Femur (tissue), 1 donor: ENCODE measurements at places on chromosomes 1 and 21.

DNA sequence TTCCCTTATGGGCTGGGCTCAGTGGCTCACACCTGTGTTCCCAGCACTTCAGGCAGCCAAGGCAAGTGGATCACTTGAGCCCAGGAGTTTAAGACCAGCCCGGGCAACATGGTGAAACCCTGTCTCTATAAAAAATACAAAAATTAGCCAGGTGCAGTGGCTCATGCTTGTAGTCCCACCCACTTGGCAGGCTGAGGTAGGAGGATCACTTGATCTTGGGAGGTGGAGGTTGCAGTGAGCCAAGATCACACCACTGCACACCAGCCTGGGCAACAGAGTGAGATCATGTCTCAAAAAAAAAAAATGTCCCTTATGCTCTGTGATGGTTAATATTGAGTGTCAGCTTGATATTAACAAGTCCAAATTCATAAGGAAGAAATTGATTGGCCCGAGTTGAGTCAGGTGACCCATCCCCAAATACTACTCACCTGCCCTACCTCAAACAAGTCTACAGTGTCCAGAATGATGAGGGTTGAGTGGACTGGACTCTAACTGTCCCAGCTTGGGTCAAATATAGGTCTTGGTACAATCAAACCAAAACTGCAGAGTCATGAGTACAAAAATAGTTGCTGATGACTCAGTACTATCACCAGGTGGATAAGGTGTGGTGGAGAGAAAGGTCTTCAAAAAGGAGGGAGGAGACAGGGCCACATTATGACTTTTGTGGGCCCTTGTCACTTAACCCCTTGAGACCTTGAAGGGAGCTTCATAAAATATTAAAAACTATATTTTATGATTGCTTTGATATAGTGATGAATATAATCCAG is 161.0 kb downstream of the ZNF326 start:
- DNase-seq = no peak

GRCh38 chr1:67801903-67802302 is 31.4 kb downstream of the GNG12 start:
- no peak for DNase-seq

- no peak for DNase-seq
Measured at GRCh38 chr1:157469752-157470675, 82.3 kb downstream of the FCRL5 start.

GRCh38 chr1:26162220-26162709 is 3.4 kb downstream of the FAM110D start:
- no peak for DNase-seq

GRCh38 chr1:111225717-111226400 is 1.7 kb upstream of the CHI3L2 start:
- DNase-seq = no peak

DNA sequence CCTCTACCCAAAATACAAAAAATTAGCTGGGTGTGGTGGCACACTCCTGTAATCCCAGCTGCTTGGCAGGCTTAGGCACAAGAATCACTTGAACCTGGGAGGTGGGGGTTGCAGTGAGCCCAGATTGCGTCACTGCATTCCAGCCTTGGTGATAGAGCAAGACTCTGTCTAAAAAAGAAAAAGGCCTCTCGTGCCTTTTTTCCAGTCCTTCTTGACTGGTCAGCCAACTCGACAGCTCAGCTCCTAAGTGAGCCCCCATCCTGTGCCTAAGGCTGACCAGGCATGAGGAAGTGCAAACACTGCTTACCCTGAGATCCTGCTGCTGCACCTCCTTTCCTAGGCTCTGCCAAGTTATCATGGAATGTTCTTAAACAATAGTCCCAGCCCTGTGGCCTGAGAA is 10.1 kb upstream of the PROK1 start:
- DNase-seq = no peak

- DNase-seq = no peak
Measured at GRCh38 chr1:154813846-154814505, 56.1 kb downstream of the KCNN3 start.

DNA sequence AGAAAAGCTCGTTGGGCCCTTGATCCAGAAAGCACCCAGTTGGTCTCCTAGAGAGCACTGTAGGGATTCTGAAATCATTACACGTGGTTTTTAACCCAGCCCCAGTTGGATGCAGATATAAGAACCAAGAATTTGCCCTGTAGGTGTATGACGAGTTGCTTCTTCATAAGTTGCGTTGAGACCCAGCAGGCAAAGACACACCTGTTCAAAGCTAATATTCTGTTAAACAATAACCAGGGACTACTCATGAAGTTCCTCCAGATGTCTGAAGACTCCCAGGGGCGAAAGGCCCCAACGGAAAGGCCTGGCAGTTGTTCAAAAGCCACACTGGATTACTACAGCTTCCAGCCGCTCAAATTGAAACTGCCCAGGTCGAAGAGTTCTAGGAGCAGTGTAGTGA is 88.6 kb upstream of the HNRNPU start:
- DNase-seq = no peak

- no peak for DNase-seq
Measured at GRCh38 chr1:85911742-85912141, 203.5 kb upstream of the ZNHIT6 start.

DNA sequence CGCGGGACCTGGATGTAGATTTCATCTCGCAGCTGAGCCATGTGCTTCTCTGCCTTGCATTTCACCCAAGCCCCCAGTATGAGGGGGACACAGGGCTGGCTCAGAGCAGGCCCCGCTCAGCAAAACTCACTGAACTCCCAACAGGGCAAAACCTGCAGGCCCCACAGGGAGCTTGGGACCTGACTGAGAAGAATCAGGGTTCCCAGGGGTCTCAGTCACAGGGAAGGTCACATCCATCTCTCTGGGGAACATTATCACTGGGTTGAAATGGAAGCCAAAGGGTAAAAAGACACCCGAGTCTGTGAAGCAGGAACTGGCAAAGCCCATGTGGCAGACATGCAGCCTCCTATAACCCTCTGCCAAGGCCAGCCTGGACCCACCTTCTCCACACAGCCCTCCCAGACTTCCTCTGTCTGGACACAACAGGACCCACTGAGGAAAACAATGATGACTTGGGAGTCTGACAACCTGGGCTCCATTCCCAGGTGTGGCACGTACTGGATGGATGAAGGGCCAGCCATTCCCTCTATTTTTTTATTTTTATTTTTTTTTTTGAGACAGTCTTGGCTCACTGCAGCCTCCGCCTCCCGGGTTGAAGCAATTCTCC is 11.7 kb downstream of the HSPG2 start:
- no peak for DNase-seq

- no peak for DNase-seq
Measured at GRCh38 chr21:43834146-43834905, 30.7 kb upstream of the AGPAT3 start.

GRCh38 chr1:203506858-203507626 is 13.1 kb downstream of the OPTC start:
- no peak for DNase-seq

DNA sequence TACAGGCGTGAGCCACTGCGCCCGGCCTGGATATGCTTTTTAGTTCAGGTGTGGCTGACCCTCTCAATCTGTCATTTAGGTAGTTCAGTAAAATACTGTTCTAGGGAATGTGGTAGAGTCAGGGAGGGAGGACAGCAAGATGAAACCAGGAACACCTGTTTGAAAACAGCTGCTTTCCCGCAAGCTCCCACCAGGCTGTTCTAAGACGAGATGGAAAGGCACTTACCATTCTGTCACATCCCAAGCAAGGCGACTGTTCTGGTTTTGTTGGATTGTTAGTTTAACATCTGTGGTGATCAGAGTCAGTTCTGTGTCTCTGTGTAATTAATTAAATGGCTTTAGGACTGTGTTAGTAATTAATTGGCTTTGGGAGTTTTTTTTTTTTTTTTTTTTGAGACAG is 2.9 kb downstream of the CHAF1B start:
- no peak for DNase-seq

DNA sequence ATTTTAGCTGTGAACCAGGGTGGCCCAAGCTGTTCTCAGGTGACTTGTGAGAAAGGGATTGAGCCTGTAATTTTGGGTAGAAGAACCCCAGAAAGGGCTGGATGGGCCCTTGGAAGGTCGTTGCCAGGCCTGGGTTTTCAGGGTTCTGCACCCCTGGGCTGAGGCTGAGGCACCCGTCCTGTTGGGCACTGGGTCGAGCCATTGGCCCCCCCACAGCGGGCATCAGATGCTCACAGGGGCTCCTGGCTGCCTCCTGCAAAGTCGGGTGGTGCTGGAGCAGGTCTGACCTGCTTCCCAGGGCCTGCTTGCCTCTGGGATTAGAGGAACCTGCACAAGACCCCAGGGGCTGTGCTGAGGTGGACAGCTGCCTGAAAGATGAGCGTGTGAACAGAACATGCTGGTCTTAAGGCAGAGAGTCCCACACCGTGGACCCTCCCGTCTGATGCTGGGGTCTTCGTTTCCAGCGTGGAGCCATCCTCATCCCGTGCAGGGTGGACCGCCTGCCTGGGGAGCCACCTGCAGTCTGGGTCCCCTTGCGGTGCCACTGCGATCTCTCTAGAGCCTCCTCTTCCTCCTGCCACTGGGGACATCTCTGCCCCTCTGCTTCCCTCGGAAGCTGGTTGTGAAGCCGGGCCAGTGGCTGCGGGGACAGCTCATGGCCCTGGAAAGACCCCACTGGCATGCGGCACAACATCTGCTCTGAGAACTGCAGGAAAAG is 1.7 kb upstream of the TRPM2 start:
- no peak for DNase-seq

GRCh38 chr1:55141295-55141893 is 73.8 kb downstream of the USP24 start:
- DNase-seq = no peak

DNA sequence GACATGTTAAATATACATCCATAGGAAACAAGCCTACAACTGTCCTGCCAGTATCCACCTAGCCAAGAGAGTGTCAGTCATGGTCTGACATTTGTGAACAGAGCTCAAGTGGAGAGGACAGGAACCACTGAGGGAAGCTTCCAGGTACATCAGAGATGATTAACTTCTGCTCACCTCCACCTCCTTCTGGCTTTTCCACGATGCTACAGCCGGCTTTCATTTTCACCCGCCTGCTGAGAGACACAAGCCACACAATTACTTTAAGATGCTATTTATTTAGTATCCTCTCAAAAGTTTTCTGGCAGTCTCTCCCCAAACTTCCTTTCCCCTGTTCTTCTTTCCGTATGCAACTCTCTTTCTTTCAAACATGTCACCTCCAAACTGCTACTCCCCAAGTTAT is 2.1 kb downstream of the ETV3 start:
- DNase-seq = no peak

DNA sequence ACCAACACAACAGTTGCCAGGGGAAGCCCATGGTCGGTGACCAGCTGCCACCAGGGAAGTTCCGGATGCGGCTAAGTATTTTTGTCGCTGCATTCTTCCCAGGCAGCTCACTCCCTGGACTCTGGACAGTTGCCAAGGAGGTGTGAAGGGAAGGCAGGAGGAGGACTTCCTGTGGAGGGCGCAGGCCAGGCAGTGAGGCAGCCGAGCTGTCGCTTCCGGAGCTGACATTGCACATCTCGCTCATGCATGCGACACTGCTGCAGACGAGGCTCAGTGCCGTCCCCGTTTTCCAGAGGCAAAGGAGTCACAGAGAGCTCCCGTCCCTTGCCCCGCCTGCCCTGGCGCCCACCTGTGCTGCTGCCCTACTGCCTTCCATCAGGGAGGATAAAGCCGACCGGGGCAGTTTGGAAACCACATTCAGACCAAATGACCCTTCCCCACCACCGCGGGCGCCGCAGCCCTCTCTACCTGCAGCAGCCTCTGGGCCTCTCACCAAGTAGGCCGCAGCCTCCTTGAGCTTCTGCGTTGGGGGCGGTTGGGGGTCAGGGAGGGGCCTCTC is 81.4 kb downstream of the NENF start:
- DNase-seq = peak; percentile 63

DNA sequence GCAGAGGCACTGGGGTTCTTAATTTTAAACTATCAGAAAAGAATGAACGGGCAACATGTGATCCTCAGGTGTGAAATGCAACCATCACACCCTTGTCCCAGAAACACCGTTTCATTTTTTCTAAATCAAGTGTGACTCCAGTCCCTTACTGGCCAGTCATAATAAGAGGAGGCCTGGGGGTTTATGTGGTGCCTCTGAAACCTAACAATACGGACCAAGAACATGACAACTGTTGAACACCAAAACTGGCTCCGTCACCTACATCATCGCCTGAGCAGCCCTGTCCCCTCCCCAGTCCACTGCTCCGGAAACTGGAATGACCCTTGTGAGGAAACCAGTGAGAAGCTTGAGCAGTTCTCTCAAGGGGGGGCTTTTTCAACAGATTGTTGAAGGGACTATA is 55.9 kb upstream of the KIF26B start:
- DNase-seq = no peak

GRCh38 chr1:201513498-201514243 is 6.7 kb upstream of the CSRP1 start:
- DNase-seq = no peak

GRCh38 chr21:41164981-41165655 is 2.8 kb upstream of the BACE2 start:
- DNase-seq = no peak

DNA sequence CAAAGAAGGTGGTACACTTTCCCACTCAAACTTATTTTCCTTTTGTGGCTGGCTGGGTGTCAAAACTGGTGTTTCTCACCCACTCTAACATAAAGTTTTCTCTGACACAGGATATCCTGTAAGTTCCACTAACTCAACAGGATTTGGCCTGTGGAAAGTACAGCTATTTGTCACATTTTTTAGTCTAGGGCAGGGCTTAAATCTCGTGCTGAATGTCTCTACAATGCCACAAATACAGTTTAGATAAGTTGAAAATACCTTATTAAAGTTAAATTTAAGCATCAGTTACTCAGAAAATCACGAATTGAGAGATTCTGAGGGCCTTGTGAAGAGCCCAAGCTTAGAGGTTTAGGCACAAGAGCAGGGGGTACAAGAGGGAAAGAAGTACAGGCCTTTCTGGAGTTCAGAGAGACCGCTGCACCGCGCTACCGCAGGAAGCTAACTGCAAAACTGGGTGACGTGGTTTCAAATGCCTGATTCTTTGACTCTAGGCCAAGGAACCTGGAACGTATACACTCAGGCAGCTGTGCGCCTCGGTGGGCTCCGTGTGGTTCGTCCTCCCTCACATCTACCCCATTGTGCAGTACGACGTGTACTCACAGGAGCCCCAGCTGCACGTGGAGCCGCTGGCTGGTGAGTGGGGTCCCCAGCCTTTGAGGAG is 23.4 kb upstream of the PWP2 start:
- DNase-seq = no peak

DNA sequence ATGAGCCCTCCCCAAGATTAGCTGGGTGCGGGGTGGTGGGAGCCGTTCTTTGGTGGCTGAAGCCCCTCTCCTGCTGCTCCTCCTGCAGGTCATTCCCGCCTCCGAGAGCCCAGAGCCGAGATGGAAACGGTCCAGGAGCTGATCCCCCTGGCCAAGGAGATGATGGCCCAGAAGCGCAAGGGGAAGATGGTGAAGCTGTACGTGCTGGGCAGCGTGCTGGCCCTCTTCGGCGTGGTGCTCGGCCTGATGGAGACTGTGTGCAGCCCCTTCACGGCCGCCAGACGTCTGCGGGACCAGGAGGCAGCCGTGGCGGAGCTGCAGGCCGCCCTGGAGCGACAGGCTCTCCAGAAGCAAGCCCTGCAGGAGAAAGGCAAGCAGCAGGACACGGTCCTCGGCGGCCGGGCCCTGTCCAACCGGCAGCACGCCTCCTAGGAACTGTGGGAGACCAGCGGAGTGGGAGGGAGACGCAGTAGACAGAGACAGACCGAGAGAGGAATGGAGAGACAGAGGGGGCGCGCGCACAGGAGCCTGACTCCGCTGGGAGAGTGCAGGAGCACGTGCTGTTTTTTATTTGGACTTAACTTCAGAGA is 448 bp downstream of the G0S2 start:
- peak; percentile 61 for DNase-seq

- no peak for DNase-seq
Measured at GRCh38 chr21:24171736-24172135, 1435.5 kb downstream of the MRPL39 start.

- no peak for DNase-seq
Measured at GRCh38 chr1:40258445-40258769, 371 bp downstream of the ZMPSTE24 start.
